ENCODE measurements at places on chromosomes 5 and 9. TPM values are rescaled to one million over a fixed set of nuclear protein-coding genes. Genes with fewer than 3 reads are reported as not detected.

Gene EPB41L4B
- 2.0 TPM for total RNA-seq

Gene FAM221B
- total RNA-seq: not detected

Gene CDK7
- total RNA-seq: 58.3 TPM

Gene RUFY1
- total RNA-seq: 26.3 TPM

Gene MCC
- total RNA-seq: 27.2 TPM

Gene LCN9
- 4.8 TPM for total RNA-seq

Gene SUSD3
- not detected for total RNA-seq

Gene KIF4B
- total RNA-seq: not detected

Gene CAPSL
- not detected for total RNA-seq

Gene STKLD1
- 0.58 TPM for total RNA-seq

Gene SLC6A7
- total RNA-seq: not detected

Gene PDZD2
- total RNA-seq: 10.3 TPM

Gene SAXO1
- 0.10 TPM for total RNA-seq

All from astrocyte (in vitro differentiated cells and primary cell).